ENCODE measurements at places on chromosomes 16 and 17. TPM values are rescaled to one million over a fixed set of nuclear protein-coding genes. Genes with fewer than 3 reads are reported as not detected.

DNA sequence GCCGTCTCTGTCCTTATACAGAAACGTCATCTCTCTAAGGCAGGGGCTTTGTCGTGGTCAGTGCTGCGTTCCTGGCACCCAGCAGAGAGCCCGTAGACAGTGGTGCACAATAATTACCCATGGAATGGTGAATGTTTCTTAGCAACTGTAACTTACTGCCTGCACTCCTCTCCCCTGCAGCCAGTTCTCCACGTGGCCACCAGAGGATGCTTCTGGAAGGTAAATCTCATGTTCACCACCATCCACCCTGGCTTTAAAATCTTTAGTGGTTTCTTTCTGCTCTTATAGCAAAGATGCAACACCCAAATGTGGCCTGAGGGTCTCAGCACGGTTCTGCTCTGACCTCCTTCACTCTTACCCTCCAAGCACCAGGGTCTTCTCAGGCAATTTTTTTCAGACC, 150.8 kb downstream of the GRIN2A start:
- no peaks in the 10 kb centered on the region for H3K27me3 ChIP-seq
- H3K27ac ChIP-seq = no peak overlapping the region
- H3K4me3 ChIP-seq = no peak overlapping the region
- H3K4me1 ChIP-seq = no peaks in the 10 kb centered on the region
- no peak for DNase-seq
- H3K36me3 ChIP-seq = no peaks in the 10 kb centered on the region

DNA sequence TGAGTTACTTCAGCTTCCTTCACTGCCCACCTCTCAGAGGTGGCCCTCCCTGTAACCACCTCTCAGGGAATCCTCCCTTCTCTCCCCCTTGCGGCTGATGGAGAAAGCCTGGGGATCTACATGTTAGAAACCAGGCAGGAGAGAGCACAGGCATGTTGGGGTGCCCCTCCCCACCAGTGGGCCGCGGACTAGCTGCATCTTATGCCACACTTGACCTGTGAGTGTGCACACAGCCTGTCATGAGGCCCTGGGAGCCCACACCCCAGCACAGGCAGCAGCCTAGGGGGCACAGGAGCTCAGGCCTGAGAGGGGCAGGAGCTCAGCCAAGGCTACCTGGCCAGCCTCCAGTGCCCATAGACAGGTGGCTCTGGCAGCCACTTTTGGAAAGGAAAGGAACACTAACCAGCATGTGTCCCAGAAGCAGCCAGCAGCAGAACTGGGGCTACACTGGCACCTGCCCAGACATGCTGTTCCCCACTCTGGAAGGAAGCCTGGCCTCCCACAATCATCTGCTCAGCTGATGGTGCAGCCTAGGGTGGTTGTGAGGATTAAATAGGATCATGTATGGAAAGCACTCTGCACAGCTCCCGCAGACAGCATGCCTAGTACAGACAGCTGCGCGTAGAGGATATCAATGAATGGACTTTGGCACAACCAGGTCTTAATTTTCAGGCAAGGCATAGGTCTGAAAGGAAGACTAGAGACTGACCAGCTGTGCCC, 60.5 kb downstream of the TMEM132E start:
- H3K27ac ChIP-seq = no peak overlapping the region
- no peak for DNase-seq
- H3K4me1 ChIP-seq = peaks cover 9% of the 10 kb centered on the region
- H3K36me3 ChIP-seq = no peaks in the 10 kb centered on the region
- H3K27me3 ChIP-seq = no peaks in the 10 kb centered on the region
- no peak overlapping the region for H3K4me3 ChIP-seq

- H3K36me3 ChIP-seq = no peaks in the 10 kb centered on the region
- H3K27me3 ChIP-seq = no peaks in the 10 kb centered on the region
- no peak for DNase-seq
- H3K27ac ChIP-seq = no peak overlapping the region
Observed at GRCh38 chr17:2146132-2146871, 91.4 kb downstream of the HIC1 start.

DNA sequence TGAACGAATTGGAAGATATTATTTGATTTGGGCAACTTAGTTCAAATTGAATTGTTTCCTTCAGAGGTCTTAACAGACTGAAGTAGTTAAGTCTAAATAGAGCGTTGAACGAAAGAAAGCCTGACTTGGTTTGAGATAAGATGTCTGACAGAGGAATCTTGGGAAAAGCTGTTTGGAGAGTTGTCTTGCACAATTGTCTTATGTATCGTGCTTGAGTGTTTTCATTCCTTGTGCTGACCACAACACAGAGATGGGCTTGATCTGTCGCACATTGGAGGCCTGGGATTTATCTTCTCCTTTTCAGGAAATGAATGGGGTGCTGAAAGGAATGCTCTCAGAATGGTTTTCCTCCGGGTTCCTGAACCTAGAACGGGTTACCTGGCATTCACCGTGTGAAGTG, 7.8 kb downstream of the MLYCD start:
- no peaks in the 10 kb centered on the region for H3K27me3 ChIP-seq
- H3K36me3 ChIP-seq = peaks cover 8% of the 10 kb centered on the region
- H3K27ac ChIP-seq = no peak overlapping the region
- H3K4me1 ChIP-seq = no peaks in the 10 kb centered on the region

- peaks cover 55% of the 10 kb centered on the region for H3K4me1 ChIP-seq
- H3K4me3 ChIP-seq = peak overlapping the region; percentile 28
- DNase-seq = no peak
- peak overlapping the region; percentile 39 for H3K27ac ChIP-seq
- peaks cover 55% of the 10 kb centered on the region for H3K36me3 ChIP-seq
- H3K27me3 ChIP-seq = no peaks in the 10 kb centered on the region
Observed at GRCh38 chr17:82267575-82268379, 5.7 kb downstream of the CSNK1D start.

DNA sequence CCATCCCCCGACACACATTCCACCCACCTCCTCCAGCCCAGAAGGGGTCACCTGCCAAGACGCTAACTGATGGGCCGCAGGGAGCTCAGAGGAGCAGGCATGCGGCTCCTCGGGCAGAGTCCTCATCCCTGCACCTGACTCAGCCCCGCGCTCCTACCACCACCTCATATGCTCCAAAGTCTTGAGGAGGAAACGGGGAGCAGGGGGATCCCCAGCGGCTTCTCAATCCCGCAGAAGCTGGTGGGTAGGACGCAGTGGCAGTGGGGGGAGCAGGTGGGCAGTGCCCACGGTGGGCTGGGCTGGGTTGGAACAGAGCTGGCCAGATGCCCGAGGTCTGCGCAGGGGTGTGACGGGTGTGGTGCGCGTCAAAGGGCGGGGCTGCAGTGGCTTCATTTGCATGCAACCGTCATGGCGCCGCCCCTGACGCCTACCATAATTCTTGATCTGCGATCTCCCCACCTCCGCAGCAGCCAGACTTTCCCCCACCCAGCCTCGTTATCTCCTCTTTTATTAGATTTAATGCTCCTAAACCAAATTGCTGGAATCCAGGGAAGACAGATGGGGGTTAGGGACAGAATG, 39.0 kb upstream of the EMP2 start:
- H3K27me3 ChIP-seq = no peaks in the 10 kb centered on the region
- no peaks in the 10 kb centered on the region for H3K4me1 ChIP-seq
- H3K27ac ChIP-seq = no peak overlapping the region
- no peak overlapping the region for H3K4me3 ChIP-seq
- H3K36me3 ChIP-seq = no peaks in the 10 kb centered on the region

DNA sequence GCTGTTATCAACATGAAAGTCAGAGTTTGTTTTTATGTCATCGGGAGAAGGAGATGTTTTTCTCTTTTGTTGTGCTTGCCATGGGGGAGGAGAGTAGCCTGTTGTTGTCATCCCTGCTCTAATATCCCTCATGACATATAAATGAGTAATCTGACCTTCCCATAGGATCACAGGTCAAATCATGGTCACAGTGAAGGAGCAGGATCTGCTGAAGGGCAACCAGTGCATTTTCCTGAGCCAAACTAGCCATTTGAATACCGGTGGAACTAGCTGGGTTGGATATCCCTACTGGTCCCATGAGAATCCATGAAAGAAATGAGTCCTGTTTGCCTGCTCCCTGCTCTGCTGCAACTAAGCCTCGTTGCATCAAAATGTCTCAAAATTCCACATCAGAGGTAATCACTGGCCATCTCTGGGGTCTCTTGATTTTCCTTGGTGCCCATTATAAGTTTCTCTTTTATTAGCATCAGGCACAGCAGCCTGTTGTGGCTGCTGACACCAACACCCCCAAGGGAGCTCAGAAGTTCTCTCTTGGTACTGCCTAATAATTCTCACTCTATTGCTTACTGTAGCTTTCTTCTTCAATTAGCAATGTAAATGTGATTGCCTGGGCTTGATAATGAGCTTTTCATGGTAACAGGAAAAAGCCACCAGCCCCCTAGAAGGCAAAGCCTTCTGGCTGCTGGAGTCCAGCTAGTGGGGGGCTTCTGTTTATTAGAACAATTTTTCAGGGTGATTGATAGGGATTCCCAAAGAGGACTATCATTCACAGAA, 211.4 kb upstream of the ERCC4 start:
- no peaks in the 10 kb centered on the region for H3K27me3 ChIP-seq
- no peaks in the 10 kb centered on the region for H3K36me3 ChIP-seq
- H3K27ac ChIP-seq = no peak overlapping the region
- no peak overlapping the region for H3K4me3 ChIP-seq
- H3K4me1 ChIP-seq = no peaks in the 10 kb centered on the region
- DNase-seq = no peak

- no peak overlapping the region for H3K4me3 ChIP-seq
- H3K27me3 ChIP-seq = no peaks in the 10 kb centered on the region
- DNase-seq = no peak
- H3K36me3 ChIP-seq = peaks cover 3% of the 10 kb centered on the region
Observed at GRCh38 chr16:57562066-57562465, 19.6 kb downstream of the ADGRG5 start.

GRCh38 chr17:81909966-81910839, 996 bp downstream of the PCYT2 start:
- peak overlapping the region; percentile 68 for H3K4me3 ChIP-seq
- H3K27me3 ChIP-seq = no peaks in the 10 kb centered on the region
- peaks cover 16% of the 10 kb centered on the region for H3K4me1 ChIP-seq
- no peak for DNase-seq
- H3K27ac ChIP-seq = peak overlapping the region; percentile 69
- H3K36me3 ChIP-seq = peaks cover 26% of the 10 kb centered on the region

- no peaks in the 10 kb centered on the region for H3K27me3 ChIP-seq
- no peaks in the 10 kb centered on the region for H3K36me3 ChIP-seq
- H3K4me3 ChIP-seq = no peak overlapping the region
- peaks cover 54% of the 10 kb centered on the region for H3K4me1 ChIP-seq
- DNase-seq = no peak
Observed at GRCh38 chr17:64107500-64108236, 22.3 kb downstream of the ERN1 start.

GRCh38 chr16:17345043-17345442, 125.7 kb downstream of the XYLT1 start:
- no peak overlapping the region for H3K27ac ChIP-seq
- DNase-seq = no peak
- H3K27me3 ChIP-seq = no peaks in the 10 kb centered on the region

DNA sequence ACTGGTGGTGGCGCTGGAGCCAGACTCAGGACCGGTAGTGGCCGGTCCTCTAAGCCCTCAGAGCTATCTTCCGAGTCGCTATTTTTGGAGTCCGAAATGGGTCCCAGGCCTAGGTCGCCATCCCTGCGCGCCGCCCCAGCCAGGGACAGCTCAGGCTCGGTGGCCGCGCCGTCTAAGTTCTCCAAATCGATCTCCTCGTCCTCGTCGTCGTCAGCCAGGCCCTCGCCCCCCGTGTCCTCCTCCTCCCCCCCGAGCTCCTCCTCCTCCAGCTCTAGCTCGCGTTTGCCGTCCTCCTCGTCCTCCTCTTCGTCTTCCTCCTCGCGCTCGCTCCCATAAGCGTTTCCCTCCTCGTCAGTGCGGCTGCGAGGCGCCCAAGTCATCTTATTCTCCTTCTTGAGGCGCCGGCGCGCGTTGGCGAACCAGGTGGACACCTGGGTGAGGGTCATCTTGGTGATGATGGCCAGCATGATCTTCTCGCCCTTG, 1.6 kb downstream of the IRX3 start:
- no peak overlapping the region for H3K27ac ChIP-seq
- DNase-seq = no peak
- no peaks in the 10 kb centered on the region for H3K4me1 ChIP-seq
- no peak overlapping the region for H3K4me3 ChIP-seq
- no peaks in the 10 kb centered on the region for H3K36me3 ChIP-seq
- peaks cover 1% of the 10 kb centered on the region for H3K27me3 ChIP-seq

GRCh38 chr16:88320947-88321634, 61.7 kb upstream of the ZNF469 start:
- H3K36me3 ChIP-seq = no peaks in the 10 kb centered on the region
- H3K27me3 ChIP-seq = no peaks in the 10 kb centered on the region
- H3K27ac ChIP-seq = no peak overlapping the region
- DNase-seq = no peak
- H3K4me1 ChIP-seq = no peaks in the 10 kb centered on the region

GRCh38 chr17:6642592-6642991, 1.7 kb downstream of the TXNDC17 start:
- H3K36me3 ChIP-seq = peaks cover 12% of the 10 kb centered on the region
- no peak overlapping the region for H3K4me3 ChIP-seq
- H3K27me3 ChIP-seq = no peaks in the 10 kb centered on the region
- DNase-seq = no peak
- H3K27ac ChIP-seq = no peak overlapping the region

GRCh38 chr17:49031965-49032928, 35.1 kb downstream of the IGF2BP1 start:
- no peak overlapping the region for H3K4me3 ChIP-seq
- H3K27me3 ChIP-seq = no peaks in the 10 kb centered on the region
- peaks cover 4% of the 10 kb centered on the region for H3K4me1 ChIP-seq
- no peaks in the 10 kb centered on the region for H3K36me3 ChIP-seq

DNA sequence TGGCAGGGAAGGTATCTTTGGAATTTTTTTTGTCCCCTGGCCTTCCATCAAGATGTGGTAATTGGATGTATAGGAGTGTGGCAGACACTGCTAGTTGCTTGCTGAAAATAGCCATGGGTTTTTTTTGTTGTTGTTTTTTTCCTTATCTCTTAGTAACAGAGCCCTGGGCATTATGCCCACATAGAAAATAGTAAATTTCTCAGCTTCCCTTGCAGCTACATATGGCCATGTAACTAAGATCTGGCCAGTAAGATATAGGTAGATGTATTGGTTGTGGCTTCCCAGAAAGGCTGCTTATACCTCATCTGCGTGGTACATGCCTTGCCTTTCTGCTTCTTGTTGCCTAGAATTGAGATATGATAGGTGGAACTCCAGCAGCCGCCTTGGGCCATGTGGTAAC, 349.9 kb downstream of the CPPED1 start:
- H3K27me3 ChIP-seq = no peaks in the 10 kb centered on the region
- no peak for DNase-seq
- H3K4me3 ChIP-seq = no peak overlapping the region
- no peaks in the 10 kb centered on the region for H3K4me1 ChIP-seq
- no peaks in the 10 kb centered on the region for H3K36me3 ChIP-seq

- no peak overlapping the region for H3K4me3 ChIP-seq
- peaks cover 8% of the 10 kb centered on the region for H3K4me1 ChIP-seq
- DNase-seq = no peak
- no peaks in the 10 kb centered on the region for H3K36me3 ChIP-seq
- H3K27me3 ChIP-seq = no peaks in the 10 kb centered on the region
- no peak overlapping the region for H3K27ac ChIP-seq
Observed at GRCh38 chr16:88969361-88969831, 7.6 kb downstream of the CBFA2T3 start.

The PRCD gene
- total RNA-seq = 0.38 TPM

The TEKT5 gene
- not detected for total RNA-seq

The PDXDC1 gene
- 55.5 TPM for total RNA-seq

The CES1 gene
- 0.24 TPM for total RNA-seq

The C17orf50 gene
- not detected for total RNA-seq

The TMC8 gene
- 126 TPM for total RNA-seq
